ENCODE measurements at places on chromosomes 12 and 14.

GRCh38 chr14:95817271-95817670 lies 59.4 kb upstream of the TUNAR start:
- DNase-seq, result no peak

GRCh38 chr14:105989566-105990302 lies 463.4 kb downstream of the TMEM121 start:
- DNase-seq, result no peak

DNA sequence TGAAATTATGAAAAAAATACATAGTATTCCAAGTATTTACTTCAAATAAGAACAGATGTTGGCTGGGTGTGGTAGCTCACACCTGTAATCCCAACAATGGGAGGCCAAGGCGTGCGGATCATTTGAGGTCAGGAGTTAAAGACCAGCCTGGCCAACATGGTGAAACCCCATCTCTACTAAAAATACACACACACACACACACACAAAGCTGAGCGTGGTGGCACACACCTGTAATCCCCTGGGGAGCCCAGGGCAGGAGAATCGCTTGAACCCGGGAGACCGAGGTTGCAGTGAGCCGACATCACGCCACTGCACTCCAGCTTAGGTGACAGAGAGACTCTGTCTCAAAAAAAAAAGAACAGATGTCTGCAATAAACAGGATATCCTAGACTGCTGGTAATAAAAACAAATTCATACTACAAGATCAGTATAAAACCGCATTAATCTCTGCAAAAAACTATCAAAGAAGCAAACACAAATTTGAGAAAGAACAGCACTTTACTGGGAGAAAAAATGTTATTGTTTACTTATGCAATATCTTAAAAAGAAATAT lies 23.8 kb downstream of the EEA1 start:
- no peak for DNase-seq

GRCh38 chr12:83265808-83266207 lies 579.1 kb downstream of the TMTC2 start:
- DNase-seq, result no peak

DNA sequence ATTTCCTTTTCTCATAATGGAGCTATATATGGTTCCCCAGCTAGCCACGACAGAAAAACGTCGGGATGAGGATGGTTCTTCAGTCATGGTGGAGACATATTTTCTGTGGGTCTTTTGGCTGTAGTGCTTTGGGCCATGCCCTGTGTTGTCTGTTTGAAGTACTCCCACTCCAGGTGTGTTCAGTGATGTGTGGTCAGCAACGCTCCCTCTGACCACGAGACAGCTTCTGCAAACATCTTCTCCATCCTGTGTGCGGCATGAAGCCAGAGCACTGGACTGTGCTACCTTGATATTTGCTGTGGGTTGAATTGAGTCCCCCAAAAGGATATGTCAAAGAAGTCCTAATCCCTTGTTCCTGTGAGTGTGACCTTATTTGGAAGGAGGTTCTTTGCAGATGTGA lies 931.2 kb downstream of the NRXN3 start:
- no peak for DNase-seq

DNA sequence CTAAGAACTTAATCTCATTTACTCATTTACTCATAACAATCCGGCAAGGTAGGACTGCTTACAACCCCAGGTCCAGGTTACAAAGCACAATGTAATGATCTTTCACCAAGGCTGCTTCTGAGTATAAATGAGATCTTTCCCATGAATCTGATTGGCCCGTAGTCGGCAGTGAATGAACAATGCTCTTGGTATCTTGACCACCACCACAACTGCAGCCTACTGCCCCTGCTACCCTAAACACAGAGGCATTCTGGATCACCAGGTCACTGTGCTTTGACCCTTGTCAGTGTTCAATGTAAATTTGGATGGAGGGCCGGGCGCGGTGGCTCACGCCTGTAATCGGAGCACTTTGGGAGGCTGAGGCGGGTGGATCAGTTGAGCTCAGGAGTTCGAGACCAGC lies 15.9 kb downstream of the FAM181A start:
- no peak for DNase-seq

DNA sequence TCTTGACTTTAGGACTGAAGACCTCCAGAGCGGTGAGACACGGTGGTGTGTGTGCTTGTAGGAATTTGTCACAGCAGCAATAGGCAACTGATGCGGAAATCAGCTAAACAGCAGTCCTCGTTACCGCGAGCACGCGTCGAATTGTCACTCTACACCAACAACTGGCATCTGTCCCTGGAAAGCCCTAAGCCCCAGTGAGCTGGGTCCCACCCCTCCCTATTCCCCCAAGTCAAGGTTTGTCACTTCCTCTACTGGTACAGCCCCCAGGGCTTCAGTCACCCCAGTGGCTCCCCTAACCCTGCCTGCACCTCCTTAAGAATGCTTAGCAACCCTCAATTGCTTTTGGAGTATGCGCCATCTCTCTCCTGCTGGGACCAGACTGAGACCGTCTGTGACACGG lies 173.6 kb downstream of the PIWIL1 start:
- DNase-seq, result no peak

- DNase-seq, result no peak
Measured at GRCh38 chr12:64030155-64030554, 185.7 kb downstream of the SRGAP1 start.

DNA sequence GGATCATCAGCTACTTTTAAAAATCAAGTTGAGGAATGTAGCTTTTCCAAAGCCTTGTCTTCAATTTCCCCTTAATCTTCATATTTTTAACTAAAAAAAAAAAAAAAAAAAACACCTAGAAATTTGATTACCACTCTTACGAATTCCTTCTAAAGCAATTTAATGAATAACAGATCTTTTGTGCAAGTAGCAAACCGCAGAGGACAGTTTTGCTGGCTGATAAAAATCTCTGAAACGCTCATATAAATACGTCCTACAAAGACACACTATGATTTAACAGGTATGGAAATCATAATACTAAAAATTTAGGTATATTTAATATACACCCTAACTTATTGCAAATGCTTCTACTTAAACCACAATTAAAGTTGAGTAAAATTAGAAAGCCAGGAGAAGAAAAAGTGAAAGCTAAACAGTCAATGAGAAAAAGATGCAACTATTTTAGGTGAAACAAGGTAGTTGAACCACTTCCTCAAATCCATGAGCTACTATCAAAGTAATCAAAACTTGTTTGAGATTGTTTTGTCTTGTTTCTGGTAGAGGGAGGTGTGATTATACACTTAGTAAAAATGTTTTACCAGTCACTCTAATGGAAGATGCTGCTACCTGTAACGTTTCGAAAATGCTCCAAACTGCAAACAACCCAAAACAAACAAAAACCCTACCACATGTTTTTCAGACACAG lies 2.2 kb downstream of the PAWR start:
- DNase-seq, result no peak

GRCh38 chr12:50297027-50297426 lies 13.7 kb upstream of the LIMA1 start:
- no peak for DNase-seq

GRCh38 chr12:71607494-71608330 lies 55.9 kb downstream of the ZFC3H1 start:
- no peak for DNase-seq

DNA sequence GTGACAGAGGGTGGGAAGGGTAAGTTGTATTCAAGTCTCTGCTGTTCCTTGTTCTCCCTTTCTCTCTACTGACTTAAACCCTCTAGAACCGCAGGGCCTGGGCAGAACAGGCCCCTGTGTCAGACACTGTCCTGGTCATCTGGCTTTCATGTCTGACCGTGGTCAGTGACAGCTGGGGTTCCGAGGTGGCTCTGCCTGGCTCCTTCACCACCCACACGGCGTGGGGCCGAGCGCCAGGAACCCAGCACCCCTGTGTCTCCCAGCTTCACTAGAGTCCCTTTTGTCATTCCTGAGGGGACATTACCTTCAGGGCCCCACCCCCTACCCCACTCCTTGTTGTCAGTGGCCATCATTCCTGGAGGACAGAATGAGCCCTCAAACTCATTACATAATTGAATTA lies 168.9 kb downstream of the ADGRD1 start:
- DNase-seq, result no peak

GRCh38 chr12:58932806-58933681 lies 12.7 kb upstream of the LRIG3 start:
- no peak for DNase-seq

DNA sequence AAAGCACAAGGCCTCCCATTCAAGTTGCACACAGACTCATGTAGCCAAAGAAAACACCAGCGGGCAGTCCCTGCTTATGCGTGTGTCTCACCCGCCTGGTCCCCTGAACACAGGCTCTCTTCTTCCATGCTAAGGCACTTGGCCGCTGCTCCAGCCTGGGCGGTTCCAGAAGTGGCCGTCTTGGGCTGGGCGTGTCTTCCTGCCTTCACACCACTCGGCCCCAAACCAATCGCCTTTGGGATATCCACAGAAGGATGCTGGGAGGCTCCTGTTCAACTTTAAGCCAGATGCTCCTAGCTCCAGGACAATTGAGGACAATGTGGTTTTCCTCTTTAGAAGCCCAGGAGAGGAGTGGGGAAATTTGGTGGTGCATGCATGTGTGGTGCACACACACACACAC lies 2.2 kb downstream of the SCARB1 start:
- DNase-seq, result no peak

- no peak for DNase-seq
Measured at GRCh38 chr14:21382886-21383847, 652 bp downstream of the SUPT16H start.

DNA sequence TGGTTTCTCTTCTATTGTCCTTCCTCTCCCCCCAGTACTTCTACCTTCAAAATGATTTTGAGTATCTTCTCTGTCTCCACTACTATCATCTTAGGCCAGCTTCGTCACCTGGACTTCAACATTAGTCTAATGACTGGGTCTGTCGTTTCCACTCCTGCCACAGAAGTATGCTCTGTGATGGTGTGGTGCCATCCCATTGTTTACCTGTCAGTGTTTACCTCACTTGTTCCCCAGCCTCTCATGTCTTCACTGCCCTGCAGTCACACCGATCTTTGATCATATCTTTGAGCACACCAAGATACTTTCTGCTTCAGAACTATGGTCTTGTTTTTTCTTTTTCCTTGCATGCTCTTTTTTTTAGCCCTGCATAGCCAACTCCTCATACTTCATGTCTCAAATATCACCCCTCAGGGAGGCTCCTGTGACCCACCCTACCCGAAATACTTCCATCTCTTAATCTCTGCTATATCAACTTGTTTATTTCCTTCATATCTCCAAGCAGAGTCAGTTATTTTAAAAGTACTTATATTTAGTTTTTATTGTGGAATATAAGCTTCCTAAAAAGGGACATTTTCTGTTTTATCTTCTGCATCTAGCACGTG lies 60.4 kb downstream of the ANO6 start:
- no peak for DNase-seq

GRCh38 chr14:60753264-60754119 lies 18.9 kb downstream of the MNAT1 start:
- no peak for DNase-seq

DNA sequence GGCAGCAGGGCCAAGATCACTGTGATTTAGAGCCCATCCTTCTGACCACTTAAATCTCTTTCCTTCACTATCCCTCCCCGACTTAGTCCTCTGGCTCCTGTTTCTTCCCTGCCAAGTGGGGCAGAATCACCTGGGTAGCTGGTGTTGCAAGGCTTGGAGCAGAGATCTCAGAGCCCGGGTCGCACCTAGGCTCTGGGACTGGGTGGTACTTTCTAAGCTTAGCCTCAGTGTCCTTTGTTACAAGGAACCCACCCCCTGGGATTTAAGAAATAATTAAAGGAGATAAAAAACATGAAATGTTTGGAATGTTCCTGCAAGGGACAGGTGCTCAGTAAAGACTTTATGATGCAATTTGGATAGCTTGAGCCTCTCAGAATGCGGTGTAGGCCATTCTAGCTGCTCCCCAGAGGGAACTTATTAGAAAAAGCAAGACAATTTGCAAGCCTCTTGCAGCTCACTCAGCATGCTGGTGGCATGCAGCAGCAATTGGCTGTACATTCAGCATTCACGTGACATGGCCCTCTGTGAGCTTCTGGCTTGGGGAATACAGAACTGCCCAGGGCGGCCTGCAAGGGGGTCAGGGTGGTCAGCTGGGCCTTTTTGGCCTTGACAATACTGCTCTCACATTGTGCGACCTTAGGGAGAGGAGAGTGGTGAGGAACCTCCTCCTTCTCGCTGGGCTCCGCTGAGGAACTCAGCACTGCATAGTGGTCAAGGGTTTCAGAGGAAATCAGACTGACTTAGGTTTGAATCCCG lies 16.8 kb downstream of the C14orf132 start:
- no peak for DNase-seq

DNA sequence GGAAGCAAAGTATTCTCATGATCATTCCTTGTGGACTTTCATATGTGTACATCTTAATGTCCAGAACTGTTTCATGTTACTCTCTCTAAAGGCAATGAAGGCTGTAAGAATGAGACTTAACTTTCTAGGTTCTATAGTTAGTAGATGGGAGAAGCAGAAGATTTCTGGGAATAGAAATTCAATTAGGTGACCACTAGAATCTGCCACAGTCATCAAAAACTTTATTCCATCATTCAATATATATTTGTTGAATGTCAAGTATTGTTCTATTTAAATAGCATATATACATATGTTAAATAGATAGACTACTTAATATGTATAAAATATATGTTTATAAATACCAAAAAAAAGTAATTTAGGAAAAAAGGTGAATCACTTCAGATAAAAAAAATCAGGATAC lies 972.9 kb downstream of the SLC6A15 start:
- no peak for DNase-seq

GRCh38 chr12:65836419-65837197 lies 12.3 kb downstream of the HMGA2 start:
- DNase-seq, result no peak

DNA sequence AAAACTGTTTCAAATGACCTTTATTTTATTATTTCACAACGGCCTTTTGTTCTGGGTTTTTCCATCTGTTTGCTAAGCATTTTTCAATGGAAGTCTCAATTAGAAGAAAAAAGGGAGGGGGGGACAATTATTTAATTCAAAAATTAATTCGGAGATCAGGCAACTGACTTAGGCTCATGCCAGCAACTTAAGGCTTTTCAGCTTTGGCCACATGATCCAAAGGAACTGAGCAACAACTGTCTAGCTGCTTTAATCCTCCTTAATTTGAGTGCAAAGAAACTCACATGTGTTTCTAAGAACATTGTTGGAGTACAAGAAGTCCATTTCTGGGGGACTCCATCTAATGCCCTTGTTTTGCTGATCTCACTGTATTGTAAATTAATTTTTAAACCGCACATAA lies 188.0 kb downstream of the EXOC5 start:
- DNase-seq, result no peak

GRCh38 chr12:77366616-77367015 lies 301.2 kb upstream of the E2F7 start:
- DNase-seq, result no peak

DNA sequence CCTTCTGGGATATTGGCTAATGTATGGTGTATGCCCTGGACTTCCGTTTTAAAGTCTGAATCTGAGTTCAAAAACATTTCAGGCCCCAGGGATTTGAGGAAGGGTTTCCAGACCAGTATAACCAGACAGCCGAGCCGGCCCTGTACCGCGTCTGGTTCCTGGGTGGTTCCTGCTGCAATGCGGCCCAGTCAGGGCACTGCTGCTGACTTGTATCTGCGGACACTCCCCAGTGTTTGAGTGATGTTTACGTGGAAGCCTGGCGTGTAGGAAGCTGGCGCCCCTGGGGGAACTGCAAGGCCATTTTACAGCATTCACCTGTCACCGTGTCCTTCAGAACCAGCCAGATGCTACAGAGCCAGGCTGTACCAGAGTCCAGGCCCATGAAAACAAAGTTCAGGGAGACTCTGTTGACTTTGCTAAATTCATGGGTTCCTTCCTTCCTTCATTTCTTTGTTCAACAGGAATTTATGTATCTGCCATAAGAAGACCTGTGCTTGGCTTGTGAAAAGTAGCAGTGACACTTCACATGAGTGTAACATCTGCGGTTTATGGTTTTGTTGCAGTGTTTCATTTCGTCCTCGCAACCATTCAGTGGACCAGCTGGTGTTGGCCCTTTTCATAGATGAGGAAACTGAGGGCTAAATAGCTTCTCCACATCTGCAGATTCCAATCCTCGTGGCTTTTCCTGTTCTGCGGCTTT lies 16.8 kb downstream of the EML1 start:
- no peak for DNase-seq

Data from cortex of kidney (tissue), 1 donor.